ENCODE measurements at places on chromosomes 12 and 14.

- no peak for DNase-seq
Measured at GRCh38 chr12:3310271-3311026, 180.6 kb upstream of the PRMT8 start.

DNA sequence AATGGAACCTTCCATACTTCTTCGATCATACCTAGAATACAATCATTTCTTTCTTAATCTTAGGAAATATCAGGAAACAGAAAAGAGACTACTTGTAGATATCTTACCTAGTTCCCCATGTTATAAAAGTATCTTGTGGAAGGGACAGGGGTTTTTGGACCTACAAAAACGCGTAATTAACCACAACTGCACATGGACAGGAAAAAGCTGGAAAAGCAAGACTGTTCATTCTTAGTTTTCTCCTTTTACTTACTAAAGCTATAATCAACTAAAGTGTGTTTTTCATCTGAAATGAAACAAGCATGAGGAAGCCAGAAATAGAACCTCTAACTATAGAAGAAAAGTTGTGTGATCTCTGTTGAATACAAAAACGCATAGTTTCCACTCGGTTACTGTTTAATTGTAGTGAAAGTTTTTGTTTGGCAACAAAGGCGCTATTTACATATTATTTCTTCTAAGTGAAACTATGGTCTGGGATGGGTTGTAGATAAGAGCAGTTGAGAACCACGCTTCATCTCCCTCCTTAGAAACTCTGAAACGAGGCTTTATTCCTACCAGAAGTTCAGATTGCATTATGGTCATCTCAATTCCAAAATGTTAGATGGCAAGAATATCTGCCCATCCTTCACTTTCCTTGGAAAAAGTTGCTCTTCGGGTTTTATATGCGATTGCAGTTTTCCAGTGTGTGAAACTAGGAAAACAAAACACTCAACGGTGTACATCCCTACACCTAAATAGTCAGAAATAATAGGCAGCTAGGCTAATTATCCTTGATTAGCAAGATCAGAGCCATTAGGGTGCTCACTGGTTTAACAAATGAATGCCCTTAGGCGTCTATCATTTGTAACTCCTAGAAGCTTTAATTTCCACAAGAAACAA is 1.1 kb downstream of the BCAT1 start:
- no peak for DNase-seq

DNA sequence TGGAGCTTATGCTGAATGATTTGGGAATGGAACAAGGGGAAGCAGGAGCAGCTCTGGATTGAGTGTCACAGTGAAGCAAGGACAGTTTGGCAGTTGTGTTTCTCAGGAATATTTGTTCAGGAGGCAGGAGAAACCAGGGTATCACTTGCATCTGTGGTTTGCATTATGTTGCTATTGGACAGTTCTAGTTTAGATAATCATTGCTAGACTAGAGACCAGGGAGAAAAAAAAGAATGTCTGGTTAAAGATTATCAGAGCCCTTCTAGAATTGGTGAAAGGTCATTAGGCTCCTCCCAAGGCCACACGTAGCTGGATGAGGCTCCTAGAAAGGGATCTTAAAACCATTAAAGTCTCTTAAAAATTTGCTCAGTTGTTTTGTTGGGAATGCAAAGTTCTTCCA is 17.0 kb upstream of the SRSF5 start:
- no peak for DNase-seq

GRCh38 chr12:51773145-51773869 is 75.2 kb downstream of the FIGNL2 start:
- DNase-seq, result peak; percentile 58

DNA sequence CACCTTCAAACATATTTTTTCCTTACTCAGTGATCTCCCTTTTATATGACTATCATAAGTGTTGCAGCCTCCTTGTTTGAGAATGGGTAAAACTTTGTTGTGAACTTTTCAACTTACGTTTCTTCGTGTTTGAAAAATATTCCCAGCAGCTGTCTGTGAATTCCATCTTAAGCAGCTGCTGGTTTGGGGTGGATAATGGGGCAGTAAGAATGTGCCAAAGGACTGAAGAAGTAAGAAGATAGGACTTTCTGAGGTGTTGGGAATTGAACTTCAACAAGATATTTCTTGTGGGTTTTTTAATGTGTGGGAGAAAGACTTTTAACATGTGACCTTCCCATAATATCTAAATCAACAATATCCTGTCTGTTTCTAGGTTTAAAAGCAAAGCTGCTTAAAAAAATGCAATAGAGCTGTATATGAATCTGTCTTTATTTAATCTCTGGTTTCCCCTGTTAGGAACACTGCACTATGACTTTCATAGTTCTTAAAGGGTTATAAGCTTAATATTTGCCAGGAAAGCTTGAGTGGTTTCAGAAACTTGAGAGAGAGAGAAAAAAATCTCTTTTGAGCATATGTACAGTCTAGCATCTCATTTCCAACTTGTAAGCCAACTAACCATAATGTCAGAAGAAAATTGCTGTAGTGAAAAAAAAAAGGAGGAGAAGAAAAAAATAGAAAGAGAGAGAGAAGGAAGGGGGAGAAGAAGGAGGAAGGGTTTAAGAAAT is 1659.2 kb upstream of the FLRT2 start:
- DNase-seq, result no peak

DNA sequence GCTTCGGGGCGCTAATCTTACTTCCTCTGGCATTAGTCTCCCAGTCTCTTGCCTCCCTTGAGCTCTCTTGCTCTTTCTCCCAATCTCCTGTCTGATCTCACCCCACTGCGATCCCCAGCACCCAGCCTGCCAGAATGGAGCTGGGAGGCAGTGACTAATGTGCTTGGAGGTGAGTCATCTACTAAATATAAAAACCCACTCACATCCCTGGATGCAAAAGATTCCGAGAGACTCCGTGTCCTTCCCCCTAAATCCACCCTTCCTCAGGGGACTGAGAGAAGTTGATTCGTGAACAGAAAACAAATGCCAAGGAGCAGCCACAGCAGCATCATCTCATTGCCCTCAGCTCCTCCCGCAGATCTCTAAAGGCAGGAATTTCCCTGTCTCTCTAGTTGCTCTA is 45.7 kb upstream of the KCNA5 start:
- DNase-seq, result no peak

DNA sequence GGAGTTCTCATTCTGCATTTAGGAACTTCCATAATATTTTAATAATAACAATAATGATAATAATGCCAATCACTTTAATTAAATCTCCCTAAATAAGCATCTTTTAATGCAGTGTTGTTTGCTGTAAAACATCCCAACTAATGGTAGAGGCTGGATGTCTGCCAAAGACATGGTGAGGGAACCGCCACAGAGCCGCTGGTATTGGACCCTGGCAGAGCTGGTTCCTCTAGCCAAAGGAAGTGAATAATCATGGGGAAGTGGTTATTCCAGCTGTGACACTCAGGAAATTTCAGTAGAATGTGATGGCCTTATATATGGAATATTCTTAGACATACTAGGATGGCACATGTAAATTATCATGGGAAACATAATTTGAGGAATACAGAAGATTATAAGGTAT is 483.3 kb downstream of the ZFP36L1 start:
- DNase-seq, result peak; percentile 74

- no peak for DNase-seq
Measured at GRCh38 chr12:104623883-104624282, 167.1 kb downstream of the CHST11 start.

- no peak for DNase-seq
Measured at GRCh38 chr12:86787419-86787818, 531.2 kb upstream of the MGAT4C start.

DNA sequence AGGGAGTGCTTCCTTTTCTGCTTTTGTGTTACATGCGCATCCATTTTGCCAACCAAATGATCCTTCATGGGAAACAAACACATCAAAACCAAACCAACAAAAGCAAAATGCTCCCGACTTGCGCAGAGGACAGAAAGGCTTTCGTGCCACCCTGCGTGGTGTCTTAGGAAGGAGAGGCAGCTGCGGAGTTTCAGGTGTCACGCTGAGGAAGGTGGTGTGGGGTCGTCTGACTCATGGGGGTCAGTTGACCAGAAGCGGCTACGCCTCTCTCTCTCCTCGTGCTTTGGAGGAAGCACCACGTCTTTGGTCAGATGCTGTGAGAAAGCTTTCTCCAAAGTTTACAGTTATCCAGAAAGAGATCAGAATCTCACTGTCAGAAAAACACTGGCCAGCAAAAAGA is 7.9 kb downstream of the EMP1 start:
- no peak for DNase-seq

DNA sequence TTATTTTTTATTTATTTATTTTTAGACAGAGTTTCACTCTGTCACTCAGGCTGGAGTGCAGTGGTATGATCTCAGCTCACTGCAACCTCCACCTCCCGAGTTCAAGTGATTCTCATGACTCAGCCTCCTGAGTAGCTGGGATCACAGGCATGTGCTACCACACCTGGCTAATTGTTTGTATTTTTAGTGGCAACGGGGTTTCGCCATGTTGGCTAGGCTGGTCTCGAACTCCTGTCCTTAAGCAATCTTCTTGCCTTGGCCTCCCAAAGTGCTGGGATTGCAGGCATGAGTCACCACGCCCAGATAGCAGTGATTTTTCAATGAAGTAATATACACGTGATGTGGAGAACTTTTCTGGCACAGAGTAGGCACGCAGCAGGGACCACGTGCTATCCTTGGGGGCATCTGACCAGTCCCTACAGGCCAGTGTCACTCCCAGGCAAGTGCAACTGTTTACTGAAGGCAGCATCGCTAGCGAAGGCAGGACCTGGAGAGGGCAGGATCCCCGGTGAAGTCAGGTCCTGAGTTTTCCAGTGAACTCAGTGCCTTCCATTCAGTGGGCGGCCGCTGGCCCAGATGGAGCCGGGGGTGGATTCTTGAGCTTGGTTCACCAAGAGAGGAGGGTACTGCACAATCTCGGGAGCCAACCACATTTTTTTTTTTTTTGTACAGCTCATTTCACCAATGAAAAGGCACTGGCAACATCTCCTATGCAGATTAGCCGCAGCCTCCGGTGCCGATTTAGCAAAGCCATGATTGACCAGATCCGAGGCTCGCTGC is 11.1 kb upstream of the CLMN start:
- no peak for DNase-seq

DNA sequence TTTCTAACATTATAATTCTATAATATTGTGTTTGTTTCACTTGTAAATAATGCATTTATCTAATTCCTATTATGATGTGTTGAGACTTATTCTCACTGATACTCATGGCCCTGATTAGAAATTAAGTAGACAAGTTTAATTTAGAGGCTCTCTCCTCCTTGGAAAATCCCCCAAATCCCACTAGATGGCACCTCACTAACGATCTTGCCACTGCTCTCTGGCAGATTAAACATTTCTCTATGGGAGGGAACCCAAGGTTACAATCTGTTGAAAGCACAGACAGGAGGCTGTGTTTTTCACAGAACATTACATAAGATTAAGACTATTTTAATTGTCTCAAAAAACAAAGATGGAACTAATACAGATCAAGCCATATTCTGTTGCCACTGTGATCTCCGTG is 318.7 kb downstream of the LRFN5 start:
- no peak for DNase-seq

GRCh38 chr14:96176811-96177211 is 27.8 kb upstream of the BDKRB2 start:
- no peak for DNase-seq

DNA sequence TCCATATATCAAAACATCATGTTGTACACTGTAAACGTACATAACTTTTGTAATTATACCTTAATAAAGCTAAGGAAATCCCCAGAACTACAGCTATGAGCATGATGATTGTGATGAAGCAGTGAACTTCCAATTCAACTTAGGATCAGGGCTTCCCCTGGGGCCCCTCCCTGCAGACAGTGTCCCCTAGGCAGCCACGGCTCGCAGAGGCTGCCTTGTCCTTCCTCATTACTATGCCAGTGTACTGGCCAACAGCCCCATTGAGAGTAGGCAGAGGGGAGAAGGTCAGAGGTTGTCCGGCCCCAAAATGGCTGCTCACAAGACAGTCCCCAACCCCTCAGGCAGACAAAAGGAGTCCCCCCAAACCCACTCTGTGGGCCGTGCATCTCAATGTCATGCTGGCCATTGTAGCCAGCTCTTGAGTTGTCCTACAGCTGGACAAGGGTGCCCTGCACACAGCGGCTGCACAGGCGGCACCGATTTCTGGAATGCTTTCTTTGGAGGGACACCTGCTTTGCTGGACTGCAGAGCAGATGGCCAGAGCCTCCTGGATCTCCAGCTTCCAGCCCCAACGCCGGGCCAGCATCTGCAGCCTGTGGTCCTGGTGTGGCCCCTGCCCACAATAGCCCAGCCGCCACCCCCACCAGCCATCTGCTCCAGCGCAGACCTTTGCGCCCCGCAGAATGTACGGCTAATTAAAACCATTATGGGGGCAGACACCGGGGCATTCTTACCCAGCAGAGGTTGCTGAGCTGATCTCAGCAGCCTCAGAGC is 46.1 kb downstream of the NIN start:
- DNase-seq, result no peak

GRCh38 chr14:38404100-38404541 is 148.2 kb upstream of the CLEC14A start:
- no peak for DNase-seq

DNA sequence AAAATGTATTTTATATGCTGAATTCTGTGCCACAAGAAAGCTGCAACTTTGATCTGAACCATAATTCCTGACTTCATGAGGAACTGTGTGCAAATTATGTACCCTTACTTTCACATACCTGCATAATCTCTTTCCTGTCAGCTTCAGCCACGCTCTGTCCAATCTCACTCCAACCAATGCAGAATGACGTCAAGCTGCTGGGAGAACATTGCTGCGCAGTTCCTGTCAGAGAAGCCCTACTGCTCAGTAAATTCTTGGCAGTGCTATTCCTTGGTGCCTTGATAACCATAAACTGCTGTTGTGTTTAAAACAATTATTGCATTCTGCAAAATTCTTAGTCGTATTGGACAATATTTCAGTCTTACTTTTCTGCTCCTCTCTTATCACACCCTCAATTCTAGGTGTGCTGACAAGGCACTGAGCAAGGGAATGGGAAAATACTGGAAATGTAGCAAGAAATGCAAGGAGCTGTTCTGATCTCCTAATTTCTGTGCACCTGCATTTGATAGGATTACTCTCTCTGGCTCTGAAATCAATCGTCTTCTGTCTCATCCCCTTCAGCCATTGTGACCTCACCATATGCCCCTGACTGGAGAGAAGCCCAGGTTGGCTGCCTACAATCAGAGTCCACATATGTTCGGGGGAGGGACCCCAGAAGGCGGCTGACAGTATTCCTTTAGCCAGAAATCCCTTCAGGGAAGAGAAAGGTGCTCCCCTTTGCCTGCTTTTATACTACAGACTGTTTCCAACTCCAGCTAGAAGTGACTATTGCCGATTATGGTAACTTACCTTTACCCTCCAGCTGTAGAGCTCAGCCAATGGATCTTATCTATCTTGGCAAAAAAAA is 274.9 kb upstream of the NOVA1 start:
- DNase-seq, result no peak

GRCh38 chr14:89468566-89468965 is 51.5 kb upstream of the FOXN3 start:
- DNase-seq, result no peak
